Vagina (tissue), 2 donors: ENCODE measurements at places on chromosomes 13 and 19.
A peak's percentile ranks its signal among the peaks of the same experiment; 100 is the strongest.

DNA sequence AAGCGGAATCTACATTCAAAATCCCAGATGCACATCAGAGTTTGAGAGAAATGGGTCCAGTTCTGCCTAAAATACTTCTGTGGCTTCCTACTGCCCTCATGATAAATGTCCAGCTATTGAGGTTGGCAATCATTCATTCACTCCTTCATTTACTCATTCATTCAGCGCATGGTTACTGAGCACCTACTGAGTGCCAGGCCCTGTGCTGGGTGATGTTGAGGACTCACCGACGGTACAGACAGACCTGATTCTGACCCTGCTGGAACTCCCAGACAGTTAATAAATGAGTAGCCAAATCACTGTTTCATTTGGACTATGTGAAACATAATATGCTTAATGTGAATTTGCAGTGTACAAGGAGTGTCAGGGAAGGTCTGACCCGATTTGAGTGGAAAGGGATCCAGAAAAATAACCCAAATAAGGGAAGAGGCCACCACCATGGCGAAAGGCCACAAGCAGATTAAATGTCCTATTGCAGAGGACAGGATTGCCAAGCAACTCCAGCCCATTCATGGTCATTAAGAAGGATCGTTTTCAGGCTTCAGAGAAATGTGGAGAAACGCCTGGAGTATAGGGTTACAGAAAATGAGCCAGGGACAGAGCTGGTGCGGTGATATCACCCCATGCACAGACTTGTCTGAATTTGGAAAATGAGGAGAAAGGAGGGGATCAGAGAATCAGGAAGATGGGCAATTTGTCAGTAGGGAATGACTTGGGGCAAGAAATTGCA, 20.5 kb downstream of the DYRK1B start:
- DNase-seq, result no peak

DNA sequence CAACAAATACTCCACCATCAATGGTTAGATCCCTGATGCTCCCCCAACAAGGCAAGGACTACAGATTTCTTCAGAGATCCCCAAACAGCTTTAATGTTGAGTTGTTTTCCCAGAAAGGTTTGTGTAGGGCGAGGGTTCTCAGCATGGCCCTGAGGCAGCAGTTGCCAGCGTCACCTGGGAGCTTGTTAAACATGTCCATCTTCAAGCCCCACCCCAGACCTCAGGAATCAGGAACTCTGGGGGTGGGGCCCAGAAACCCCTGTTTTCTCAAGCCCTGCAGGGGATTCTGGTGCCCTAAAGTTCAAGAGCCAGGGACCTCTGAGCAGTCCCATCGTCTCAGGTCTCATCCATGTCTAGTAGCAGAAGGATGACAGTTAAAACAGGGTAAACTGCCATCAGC, 9.6 kb downstream of the EFNB2 start:
- no peak for DNase-seq

DNA sequence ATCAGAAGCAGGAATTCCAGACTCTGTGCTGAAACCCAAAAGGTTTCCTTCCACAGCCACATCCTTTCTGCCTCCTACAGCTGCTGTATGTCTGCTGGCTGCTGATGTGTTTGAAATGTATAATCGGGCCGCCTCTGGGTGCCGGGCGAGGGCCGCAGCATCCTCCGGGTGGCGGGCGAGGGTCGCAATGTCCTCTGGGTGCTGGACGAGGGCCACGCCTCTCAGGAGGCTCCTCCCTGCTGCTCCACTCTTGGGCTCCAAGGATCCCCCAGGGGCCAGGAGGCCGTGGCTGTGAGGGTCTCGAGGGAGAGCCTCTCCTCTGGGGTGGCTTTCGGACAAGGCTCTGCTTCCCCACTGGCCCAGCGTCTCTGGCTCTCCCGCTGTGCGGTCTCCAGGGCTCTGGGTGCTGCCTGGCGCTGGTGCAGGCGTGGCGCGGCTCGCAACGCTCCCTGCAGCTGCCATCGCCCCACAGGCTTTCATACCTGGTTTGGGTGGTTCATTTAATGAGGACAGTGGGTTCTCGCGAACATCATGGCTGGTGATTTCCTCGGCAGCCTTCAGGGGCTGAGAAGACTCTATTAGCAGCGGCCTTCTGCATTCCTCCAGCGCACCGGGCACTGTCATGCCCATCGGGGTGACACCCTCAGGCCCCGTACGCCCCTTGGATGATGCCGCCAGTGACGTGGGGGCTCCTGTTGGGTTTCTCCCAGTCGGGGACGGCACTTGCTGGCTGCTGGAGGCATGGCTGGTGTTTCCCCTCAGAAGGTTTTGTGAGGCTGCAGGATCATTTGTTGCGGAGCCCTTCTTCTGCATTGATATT, 41.8 kb upstream of the GRTP1 start:
- no peak for DNase-seq

DNA sequence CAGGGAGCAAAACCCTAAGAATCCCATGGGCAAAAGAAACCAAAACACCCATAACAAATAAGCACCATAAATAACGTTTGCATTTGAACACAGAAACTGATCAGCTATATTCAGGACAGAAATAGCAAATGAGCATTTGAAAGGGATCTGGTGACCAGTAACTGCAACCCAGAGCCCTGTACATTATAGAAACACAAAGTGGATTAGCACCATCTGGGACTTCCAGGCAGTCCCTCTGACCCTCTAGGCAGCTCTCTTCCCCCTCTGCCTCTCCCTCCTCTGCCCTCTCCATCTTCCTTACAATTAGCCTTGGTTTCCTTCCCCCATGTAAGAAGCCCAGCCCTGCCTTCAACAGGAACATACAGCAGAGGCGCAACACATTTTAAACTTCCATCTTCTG, 215.0 kb downstream of the DCLK1 start:
- no peak for DNase-seq

- DNase-seq, result no peak
Measured at GRCh38 chr19:57103573-57104277, 16.1 kb upstream of the USP29 start.

- DNase-seq, result no peak
Measured at GRCh38 chr19:39795001-39795400, 16.3 kb downstream of the LEUTX start.

GRCh38 chr13:75410207-75410606, 71.8 kb downstream of the TBC1D4 start:
- DNase-seq, result no peak

DNA sequence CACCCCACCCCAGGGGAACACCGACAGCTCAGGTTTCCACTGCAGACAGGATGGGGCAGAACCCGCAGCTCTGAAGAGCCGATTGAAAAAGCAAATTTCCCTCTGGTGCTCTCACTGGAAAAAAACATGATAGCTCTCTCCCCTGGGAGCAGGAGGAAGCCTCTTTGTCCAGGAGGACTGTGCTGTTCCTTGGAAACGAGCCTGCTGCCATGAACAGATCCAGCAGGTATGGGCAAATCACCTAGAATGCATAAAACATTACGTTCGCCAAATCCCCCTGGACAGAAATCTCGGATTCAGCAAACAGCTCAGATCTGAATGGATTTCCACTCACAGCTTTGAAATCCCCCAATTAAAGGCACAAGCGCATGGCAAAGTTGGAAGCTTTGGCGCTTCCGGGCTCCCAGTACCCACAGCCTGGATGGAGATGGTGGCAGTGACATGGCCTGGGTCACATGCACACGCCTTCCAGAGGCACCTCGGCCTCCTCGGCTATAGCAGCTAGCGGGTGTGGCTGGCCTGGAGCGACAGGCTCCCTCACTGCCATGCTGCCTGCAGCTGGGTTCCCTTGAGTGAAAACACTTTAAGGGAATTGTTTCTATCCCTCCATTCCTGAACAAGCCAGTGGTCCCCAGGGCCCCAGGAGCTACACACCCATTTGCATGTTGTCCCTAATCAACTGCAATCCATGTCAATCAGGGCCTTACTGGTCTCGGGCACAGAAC, 59.1 kb downstream of the CEBPG start:
- DNase-seq, result no peak

- DNase-seq, result no peak
Measured at GRCh38 chr19:30722761-30723160, 350.6 kb downstream of the ZNF536 start.

DNA sequence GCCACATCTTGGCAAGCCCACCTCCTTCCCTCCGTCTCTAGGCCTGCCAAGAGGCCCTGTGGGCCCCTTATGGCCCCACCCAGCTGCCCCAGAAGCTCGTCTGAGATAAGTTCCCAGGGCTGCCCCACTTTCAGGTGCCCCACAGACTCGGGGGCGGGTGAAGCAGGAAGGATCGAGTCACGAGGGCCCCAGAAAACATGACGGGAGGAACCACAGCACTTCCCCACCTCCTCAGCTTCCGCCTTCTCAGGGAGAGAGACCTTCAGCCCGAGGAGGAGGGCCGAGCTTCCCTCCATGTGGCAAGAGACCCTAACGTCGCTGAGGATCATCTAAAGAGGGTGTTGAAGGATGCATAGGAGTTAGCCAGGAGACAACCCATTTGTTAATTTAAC, 4.5 kb upstream of the IL12RB1 start:
- DNase-seq, result no peak

DNA sequence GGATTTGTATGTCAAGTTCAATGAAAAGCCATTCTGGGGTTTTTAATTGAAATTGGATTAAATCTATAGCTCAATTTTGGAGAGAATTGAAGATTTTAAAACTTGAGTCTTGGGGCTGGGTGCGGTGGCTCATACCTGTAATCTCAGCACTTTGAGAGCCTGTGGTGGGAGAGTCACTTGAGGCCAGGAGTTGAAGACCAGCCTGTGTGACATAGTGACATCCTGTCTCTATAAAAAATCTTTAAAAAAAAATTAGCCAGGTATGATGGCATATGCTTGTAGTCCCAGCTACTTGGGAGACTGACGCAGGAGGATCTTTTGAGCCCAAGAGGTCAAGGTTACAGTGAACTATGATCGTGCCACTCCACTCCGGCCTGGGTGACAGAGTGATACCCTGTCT, 41.2 kb downstream of the VAV1 start:
- DNase-seq, result no peak

- DNase-seq, result peak; percentile 85
Measured at GRCh38 chr13:30037306-30037705, 186.9 kb upstream of the UBL3 start.

- no peak for DNase-seq
Measured at GRCh38 chr13:53073711-53074110, 45.1 kb downstream of the OLFM4 start.

DNA sequence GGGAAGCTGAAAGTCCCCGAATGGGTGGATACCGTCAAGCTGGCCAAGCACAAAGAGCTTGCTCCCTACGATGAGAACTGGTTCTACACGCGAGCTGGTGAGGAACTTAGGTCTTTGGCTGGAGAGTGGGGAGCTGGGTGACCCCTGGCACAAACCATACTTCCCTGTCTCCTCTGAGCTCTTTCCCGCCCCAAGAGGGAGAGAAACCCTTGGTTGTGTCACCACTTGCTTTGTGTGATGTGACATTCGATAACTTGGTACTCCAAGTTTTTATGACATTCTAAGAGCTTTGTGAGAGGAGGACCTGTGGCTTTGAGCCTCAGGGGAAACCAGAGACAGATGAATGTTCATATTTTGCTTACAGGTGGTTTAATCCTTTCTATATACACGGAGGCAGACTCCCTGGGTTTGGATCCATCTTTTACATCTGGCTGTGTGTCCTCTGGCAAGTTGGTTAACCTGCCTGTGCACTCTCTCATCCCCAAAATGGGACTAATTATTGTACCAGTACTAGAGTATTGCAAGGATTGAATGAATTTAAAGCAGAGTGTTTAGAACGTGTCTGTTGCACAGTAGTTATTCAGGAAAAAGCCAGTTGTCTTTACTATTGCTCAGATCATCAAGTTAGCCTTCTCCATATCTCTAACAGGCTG, 1.2 kb downstream of the RPS19 start:
- DNase-seq, result no peak

GRCh38 chr19:19654441-19654840, 9.0 kb downstream of the ATP13A1 start:
- DNase-seq, result no peak

- no peak for DNase-seq
Measured at GRCh38 chr13:73722120-73722519, 412.1 kb downstream of the KLF12 start.

- no peak for DNase-seq
Measured at GRCh38 chr19:3931041-3931440, 1.8 kb upstream of the NMRK2 start.

DNA sequence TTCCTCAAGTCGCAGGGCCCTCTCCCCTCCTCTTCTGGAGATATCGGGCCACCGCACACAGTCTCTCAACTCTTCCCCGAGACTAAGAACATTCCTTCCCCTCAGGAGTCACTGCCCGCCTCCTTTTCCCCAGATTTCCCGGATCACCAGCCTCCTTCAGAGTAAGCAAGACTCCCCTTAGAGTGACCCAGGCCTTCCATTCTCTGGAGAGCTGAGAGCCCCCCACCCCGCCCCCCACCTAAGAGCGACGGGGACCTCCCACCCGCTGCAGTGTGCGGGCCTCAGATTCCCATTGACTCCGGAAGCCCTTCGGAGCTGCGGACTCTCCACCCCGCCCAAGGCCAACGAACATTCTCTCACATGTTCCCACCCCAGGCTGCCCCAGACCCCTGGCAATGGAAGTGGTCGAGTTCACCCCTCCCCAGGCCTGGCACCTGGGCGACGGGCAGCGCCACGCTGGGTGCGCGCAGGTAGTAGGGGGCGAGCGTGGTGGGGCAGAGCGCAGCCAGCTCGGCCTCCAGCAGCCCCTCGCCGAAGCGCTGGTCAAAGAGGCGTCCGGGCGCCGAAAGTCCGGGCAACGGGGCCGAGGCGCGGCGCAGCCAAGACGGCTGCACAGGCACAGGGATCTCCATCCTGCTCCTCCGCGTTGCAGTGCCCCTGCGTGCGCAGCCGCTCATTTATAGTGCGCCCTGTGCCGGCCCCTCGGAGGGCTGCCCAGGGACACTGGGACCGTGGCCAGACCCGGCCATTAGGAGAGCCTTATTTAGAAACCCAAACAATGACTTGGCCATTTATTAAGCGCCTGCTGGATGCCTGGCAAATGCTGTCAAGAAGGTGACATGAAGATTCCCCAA, at the start of gene HSPB6:
HSPB6 (minus strand) TSS at position 653 of the 854 bp plus-strand sequence; CDS start at position 632, 21 bp downstream.
- DNase-seq, result peak; percentile 92

- DNase-seq, result no peak
Measured at GRCh38 chr13:58883405-58883804, 1251.9 kb downstream of the PCDH17 start.

GRCh38 chr13:67554286-67554685, 324.1 kb upstream of the PCDH9 start:
- DNase-seq, result no peak

- no peak for DNase-seq
Measured at GRCh38 chr13:31431722-31432137, 232.0 kb downstream of the B3GLCT start.

DNA sequence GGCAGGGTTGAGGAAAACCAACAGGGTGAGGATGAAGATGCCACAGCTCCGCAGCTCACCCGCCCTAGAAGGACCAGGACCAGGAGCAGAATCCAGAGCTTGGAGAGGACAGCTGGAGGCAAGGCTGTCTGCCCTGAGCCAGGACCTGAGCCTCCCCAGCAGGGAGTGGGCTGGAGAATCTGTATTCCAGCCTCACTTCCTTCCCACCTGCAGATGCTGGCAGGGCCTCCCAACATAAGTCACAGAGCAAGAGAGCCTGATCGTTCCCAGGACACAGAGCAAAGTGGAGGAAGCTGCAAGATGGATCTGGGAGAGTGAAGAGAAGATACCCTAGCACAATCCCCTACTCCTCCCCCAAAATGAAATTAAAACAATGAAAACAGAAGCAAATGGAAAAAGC, 61.7 kb upstream of the WASF3 start:
- DNase-seq, result no peak
